ENCODE measurements at places on chromosomes 7 and 10.

DNA sequence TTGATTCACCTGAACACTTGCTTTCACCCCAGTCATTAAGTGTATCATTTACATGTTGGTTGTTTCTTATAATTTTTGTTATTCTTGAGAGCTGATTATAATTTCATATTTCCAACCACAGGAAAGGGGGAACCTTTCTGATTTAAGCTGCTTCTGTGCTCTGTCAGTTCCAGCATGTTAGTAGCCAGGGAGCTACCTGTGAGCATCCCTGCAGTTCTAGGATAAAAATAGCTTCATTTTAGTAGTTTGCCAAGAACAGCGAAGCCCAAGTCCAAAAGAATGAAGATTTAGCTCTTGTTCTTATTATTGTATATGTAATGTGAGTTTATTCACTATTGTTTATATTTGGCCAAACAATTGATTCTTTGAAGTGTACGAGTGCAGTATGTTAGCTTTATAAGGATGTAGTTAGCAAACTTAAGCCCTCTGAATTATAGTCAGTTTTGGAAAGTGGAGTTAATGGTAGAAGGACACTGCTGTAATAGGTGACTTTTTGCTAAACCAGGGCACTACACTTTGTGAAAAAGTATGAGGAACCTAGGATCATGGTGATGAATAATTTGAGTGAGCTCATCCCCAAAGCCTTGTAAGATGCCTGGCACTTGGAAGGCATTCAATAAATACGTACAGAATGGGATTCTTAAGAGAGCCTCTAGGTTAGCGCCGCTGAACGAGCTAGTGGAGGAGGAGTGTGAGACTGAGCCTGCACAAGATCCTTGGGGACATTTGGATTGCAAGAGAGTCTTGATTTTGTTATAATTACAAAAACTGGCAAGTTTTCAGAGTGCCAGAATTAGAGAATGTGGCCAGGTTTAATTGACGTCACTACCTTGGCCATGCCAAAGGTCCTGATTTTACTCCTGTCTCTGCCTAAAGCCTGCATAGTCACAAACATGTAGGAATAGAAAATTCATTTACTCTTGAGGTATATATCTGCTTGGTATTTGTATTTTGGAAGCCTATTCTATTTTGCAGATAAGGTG lies 29.8 kb downstream of the DNAH11 start:
- no peak for DNase-seq

DNA sequence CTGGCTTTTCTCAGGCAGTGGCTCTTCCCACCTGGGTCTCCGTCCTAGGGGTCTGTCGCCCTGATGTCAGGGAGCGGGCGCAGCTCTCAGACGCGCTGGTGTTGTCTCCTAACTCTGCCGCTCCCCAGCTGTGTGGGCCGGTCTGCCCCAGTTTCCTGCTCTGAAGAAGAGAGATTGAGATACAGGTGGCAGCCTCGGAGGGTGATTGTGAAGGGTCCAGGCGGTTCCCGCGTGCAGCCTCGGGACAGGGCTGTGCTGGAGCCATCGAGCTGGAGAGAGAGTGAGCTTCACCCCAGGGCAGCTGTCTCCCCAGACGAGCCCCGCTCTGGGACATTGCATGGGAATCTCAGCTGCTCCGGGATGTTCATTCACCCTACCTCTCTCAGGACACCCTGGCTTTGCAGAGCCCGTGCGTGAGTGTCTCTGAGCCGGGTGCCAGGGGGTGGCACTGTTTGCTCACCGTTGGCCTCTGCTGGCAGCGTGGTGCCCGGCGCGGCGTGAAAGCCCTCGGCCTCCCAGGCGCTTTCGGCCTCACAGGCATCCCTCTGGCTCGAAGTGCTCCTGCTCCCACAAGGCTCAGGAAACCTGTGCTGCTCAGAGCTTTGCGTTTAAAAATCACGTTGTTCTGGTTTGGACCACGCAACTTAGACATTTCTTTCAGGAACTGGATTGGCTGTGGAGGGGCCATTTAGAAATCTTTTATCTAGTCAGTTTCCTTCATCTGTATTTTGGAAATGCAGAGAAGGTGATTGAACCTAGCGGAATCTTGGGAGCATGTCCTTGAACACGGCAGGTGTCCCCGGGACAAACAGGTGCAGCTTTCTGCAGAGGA lies 33.8 kb upstream of the ZFAND2A start:
- peak; percentile 18 for DNase-seq

DNA sequence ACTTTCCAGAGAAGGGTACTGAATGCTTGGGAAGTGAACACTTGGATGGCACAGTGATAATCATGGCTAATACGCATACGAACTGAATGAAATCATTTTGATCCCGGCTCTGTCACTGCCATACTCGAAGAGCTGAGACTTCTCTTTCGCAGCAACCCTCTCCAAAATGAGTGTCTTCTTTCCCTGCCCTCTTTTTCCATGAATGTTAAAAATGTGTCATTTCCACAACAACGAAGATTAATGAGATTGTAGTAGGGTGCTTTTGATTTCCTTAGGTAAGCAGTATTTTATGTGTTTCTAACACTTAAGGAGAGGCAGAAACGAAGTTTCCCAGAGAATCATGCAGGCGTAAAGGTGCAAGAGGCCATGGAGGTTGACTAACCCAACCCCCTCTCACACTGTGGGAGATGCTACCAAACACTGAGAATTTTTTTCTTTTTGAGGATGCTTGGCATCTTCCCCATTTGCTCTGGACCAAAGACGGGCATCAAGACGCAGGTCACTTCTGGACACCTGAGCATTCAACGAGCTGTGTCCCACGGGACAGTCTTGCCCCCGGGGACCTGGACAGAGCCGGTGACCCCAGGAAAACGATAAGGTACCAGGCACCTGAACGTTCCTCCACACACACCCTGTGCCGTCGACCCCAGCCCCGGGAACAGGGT lies 823 bp downstream of the COPG2 start:
- no peak for DNase-seq

DNA sequence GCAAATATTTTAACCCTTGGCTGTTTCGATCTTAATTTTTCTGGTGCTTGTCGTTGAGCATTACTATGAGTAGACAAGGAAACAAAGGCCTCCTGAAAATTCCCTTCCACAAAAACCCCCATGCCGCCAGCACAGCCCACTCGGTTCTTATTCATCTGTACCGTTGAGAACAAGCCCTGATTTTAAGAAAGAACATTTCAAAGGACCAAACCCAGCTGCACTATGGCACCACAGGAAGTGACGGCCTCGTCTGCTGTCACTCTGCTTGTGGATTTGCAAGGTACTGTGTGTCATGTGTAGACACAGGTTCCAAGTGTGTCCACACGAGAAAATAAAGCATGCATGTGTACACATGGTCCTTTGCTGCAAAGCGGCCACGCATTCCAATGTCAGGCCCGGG lies 285.2 kb downstream of the DNAJB6 start:
- no peak for DNase-seq

DNA sequence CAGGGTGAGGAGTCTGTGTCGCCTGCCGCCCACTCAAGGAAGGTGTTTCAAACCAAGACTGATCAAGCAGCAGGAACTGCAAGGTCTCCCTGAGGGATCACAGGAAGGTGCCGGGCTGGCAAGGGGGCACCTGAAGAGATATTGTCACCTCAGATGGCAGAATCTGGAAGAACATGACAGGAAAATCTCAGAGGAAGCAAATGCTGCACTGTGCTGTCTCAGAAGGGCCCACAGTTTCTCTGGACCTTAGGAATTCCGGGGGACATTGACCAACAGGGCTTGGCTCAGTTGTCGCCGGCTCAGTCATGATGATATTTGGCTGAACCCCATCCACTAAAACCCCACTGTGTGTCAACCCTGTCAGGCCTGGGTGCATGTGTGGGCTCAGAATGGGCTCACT lies 31.9 kb upstream of the GPR26 start:
- no peak for DNase-seq

DNA sequence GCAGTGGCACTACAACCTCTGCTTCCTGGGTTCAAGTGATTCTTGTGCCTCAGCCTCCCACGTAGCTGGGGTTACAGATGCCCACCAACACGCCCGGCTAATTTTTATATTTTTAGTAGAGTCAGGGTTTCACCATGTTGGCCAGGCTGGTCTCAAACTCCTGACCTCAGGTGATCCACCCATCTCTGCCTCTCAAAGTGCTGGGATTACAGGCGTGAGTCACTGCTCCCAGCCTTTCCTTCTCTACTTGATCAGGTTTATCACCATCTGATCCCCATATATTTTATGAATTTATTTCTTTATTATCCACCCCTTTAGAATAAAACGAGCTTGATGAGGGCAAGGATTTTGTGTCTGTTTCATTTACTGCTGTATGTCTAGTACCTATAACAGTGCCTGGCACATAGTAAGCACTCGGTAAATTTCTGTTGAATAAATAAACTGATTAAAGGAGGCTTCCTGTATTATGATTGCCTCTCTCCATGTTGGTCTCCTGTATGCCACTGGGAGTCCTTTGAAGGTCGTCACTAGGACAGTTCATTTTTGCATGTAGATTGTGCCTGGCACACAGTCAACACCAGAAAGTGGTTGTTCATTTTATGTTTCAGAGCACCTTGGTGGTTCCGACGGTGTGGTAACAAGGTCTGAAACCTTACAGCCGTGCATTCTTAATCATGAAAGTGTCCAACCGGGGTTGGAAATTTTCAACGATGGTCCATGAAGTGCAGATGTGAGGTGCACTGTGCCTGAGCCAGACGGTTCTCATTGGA lies 9.6 kb upstream of the EIF3A start:
- DNase-seq, result no peak

DNA sequence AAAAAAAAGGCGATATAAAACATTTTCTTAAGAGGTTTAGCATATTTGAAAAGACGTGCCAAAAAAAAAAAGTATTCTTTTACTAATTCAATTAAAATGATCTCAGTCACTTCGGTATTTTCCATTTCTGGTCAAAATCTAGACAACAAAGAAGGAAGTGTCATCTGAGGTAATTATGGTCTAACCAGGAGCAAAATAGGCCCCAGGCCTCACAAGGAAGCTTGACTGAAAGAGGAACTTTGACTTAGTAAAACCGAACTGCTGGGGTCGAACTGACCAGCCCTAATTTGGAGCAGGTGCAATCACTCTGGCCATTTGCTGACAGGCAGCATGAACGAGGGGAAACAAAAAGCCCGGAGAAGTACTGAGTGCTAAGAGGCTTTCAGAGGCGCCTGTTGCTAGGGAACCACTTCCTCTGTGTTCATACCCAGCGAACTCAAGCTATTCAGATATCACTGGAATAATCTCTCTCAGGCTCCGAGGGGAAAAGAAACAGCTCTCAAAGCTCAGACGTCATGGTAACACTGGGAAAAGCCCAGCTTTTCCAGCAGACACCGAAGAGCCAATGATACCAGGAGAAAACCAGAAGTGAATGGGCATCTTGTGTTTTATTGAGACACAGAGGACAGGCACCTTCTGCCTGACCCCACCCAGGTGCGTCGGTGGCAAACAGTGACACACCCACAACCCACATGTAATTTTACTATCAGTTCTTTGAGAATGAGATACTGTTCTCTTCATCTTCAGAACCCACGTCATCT lies 126.5 kb downstream of the FAM107B start:
- DNase-seq, result peak; percentile 64

- DNase-seq, result peak; percentile 24
Measured at GRCh38 chr10:11011984-11012383, 5.7 kb upstream of the CELF2 start.

DNA sequence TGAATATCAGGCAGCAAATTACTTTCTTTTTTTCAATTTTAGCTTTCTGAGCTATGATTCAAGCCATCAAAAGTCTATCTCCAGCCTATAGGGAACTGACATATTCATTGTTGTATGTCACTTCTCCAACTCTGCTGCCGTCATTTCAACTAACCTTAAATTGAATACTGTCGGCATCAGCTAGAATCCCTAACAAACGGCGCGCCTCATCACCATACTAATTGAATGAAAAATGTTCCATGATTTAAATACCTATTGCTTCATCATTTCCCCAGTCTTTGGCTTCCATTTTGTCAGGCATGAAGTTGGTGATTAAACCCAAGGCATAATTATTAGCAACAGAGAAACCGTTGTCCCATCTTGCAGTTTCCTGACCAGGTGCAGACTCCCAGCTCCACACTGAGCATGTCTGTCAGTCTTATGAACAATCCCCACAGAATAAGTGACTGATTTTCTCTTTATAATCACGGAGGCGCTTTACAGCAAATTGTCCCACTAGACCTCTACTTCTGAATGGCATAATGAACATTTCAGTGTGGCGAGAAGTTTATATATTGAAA lies 83.5 kb upstream of the NPY start:
- DNase-seq, result no peak

Data from small intestine (tissue), 16 donors.